ENCODE measurements at places on chromosomes 13 and 19.

GRCh38 chr13:76816394-76816793, 69.8 kb downstream of the KCTD12 start:
- DNase-seq = no peak

- no peak for DNase-seq
Measured at GRCh38 chr13:112716841-112717520, 27.1 kb downstream of the ATP11A start.

GRCh38 chr19:3684054-3684816, 16.0 kb downstream of the PIP5K1C start:
- no peak for DNase-seq

GRCh38 chr13:39186205-39186875, 148.1 kb downstream of the NHLRC3 start:
- DNase-seq = no peak

GRCh38 chr19:1953441-1954094, 12.6 kb downstream of the CSNK1G2 start:
- DNase-seq = no peak

DNA sequence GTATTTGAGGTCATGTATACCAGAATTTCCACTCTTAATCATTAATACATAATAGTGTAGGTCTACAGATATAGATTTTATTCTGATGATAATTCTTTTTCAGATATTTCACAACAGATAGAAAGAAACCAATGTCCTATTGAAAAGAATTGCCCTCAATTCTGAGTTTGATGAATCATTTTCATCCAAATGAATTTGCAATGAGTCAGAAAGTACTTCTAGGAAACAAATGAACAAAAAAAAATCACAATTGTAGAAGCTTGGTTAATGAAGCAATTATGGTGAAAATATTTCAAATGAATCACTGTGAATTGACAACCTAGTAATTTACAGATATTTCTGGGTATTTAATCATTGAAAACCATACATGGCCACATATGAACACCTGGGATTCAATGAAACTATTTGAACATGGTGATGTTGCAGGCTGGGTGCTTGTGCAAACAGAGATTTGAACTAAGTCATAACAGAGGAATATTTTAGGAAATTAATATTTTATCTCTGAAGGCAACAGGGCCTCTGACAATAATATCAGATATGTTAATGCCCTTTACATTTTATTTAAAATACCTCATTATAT, 360.9 kb downstream of the SLITRK5 start:
- no peak for DNase-seq

DNA sequence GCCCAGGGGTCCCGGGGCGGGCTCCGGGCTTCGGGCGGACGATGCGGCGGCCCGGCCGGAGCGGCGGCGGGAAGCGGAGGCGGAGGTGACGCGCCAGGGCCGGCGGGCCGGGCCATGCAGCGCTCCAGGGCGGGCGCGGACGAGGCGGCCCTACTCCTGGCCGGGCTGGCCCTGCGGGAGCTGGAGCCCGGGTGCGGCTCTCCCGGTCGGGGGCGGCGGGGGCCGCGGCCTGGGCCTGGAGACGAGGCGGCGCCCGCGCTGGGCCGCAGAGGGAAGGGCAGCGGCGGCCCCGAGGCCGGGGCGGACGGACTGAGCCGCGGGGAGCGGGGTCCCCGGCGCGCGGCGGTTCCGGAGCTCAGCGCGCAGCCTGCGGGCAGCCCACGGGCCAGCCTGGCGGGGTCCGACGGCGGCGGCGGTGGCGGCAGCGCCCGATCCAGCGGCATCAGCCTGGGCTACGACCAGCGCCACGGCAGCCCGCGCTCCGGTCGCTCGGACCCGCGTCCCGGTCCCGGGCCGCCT, 362 bp downstream of the WTIP start:
- no peak for DNase-seq

- DNase-seq = no peak
Measured at GRCh38 chr13:29830000-29830399, 20.4 kb downstream of the UBL3 start.

DNA sequence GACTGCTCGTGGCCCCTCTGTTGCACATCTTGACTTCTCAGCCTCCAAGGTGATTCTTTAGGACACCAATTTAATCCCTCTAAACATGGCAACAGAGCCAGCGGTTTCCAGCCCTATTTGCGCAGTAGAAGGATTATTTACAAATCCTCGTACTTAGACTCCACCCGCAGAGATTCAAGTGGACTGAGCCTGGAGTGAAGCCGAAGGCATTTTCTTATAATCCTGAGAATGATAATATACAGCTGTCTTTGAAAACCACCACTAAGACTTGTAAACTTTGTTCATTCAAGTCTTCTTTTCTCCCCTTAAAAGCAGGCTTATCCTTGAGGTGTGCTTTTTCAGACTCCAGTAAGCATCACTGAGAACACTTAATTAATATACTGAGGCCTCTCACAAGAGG, 4.8 kb upstream of the DPRX start:
- DNase-seq = no peak

DNA sequence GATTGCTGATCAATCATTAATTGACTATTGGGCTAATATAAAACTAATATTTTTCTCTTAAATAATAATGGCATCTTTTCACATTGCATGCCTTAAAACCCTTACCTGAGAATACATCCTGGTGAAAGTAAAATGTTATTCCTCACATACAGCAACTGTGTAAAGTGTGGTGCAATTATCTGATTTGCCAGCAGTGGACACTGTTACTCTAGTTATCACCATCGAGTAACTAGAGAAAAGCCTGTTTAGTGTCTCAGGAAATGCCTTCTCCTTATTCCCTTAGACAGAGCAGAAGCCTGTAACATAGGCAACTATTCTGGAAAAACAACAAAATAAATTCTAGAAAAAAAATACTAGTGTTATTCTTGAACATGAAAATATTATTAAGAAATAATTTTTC, 459.8 kb downstream of the FGF14 start:
- no peak for DNase-seq

DNA sequence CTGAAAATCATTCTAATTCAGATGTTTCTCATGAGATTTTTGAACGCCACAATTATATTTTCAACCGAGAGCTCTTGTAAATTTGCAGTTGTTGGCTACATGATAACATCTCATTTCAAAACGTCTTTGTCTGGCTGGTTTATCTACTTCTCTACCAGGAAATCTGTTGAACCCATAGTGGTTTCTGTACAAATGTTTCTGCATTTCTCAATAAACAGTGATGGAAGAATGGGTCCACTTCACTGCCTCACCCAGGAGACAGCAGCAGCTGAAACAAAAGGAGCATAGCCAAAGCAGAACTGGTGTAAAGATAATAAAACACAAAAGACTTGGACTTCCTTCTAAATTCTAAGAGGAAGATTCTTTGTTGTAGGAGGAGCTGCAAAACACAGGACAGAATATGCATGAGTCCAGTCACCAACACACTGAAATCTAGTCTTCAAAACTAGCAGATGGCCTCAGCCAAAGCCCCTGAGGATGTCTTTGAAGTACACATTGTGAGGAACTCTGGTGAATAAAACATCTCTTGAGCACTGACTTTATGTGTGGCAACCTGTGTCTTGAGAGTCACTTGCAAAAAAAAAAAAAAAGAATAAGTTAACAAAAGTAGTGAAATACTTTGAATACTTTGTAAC, 68.6 kb upstream of the FGF14 start:
- no peak for DNase-seq

GRCh38 chr19:29549105-29550070, 23.6 kb downstream of the VSTM2B start:
- DNase-seq = no peak

GRCh38 chr19:11288349-11288748, 7.6 kb upstream of the TSPAN16 start:
- DNase-seq = no peak

Data from activated CD8-positive, alpha-beta memory T cell treated with anti-CD3 and anti-CD28 coated beads for 1 hour (primary cell).